ENCODE measurements at places on chromosomes 13 and 19.
A peak's percentile ranks its signal among the peaks of the same experiment; 100 is the strongest.

DNA sequence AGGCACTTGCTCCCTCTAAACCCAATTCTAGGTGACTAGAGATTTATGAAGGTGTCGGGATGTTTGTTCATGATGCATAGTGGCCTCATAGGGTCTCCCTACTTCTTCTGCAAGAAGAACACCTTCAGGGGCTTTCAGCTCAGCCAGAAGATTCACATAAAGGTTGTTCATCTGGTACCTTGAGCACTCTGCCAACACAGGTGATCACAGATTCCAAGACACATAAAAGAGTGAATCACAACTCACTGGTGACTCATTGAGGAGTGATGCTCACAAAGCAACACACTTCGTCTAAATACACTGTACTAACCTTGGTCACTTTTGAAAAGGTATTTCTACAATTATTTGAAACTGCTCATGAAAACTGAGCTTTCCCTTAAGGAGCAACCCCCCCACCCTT, 6.8 kb upstream of the ZNF324 start:
- no peak for DNase-seq

DNA sequence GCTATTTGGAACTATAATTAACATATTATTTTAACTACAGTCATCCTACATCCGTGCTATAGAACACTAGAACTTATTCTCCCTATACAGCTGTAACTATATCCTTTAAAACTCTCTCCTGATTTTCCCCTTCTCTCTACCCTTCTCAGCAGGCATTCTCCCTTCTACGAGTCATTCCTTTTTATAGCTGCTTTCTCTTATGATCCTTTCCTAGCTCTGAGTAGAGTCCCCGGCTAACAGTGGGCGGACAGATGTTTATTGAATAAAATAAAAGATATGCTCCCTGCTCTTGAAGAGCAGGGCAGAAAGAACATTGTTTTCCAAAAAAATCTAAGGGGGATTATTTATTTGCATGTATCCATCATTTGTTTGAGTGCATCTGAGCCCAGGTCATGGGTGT, 246.5 kb upstream of the TMTC4 start:
- DNase-seq: no peak

- DNase-seq: no peak
Measured at GRCh38 chr19:12668346-12668745, 1.7 kb downstream of the WDR83 start.

- DNase-seq: no peak
Measured at GRCh38 chr13:73089213-73089612, 30.4 kb downstream of the KLF5 start.

- no peak for DNase-seq
Measured at GRCh38 chr13:99389520-99390304, 82.5 kb upstream of the GPR183 start.

DNA sequence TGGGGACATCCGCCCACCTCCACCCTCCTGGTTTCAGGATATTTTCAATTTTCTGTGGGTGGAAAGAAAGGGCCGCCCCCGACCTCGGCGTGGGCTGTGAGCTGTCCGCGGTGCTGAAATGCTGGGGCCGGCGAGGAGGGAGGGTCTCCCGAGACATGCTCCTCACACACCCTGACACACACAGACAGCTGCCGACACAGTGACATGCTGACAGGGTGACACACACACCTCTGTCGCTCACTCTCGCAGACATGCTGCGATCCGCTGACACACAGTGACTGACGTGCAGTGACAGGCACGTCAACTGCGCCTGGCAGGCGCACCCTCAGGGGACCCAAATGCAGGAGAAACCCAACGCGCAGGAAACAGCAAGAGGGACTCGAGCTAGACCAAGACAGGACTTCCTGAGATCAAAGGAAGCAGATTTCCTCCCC, 25.1 kb upstream of the MEIS3 start:
- DNase-seq: no peak

DNA sequence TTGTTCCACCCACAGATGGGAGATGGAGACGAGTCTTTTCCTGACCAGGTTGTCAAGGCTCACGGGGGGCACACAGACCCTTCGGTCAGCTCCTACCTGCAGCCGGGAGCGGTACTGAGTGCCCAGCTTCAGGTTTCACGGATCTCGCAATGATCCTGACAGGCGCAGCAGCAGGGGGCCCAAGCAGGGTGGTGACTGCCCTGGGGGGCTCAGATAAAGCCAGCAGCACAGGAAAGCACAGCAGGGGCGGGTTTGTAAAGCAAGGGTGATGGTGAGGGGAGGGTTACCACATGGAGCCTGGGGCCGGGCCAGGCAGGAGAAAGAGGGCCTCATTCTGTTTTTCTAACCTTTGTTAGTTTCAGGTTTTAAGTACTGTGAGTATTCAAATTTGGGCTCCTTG, 41.7 kb upstream of the ATP11A start:
- DNase-seq: no peak

GRCh38 chr19:20247016-20247683, 80.1 kb downstream of the ZNF486 start:
- DNase-seq: peak; percentile 7

- DNase-seq: no peak
Measured at GRCh38 chr13:90315061-90315460, 1032.4 kb upstream of the MIR17HG start.

DNA sequence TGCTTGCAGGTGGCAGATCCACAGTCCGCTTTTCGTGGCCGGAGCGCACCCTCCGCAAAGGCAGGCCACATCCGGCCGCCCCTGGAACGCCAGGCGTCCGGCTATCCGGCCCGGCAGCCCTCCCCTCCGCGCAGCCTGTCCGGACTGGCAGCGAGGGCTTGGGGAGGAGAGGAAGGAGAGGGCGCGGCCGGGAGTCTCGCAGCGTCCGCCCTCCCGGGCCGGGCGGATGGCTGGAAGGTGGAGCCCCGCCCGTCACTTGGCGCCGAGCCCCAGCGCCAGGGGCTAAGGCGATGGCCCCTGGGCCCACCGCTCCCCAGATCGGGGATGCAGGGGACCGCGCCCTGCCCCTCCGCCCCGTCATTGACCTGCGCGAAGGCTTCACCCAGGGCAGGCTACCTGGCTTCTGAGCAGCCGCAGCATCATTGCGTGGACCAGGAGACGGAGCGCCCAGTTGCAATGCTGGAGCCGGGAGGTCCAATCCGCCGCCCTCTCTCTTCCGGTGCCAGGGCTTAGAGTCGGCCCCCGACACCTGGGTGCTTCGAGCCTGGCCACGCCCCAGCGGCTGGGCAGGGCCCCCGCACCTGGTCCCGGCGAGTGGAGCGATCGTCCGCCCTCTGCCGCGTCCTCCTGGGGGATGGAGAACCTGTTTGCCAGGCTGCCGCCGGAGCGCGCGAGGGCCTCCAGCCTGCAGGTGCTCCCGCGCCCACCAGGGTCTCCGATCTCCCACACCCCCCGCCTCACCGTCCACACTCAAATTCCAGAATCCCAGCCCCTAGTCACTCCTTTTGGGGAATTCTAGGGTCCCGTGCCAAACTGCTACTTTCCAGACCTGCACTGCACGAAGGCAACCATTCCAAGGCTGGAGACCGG, at the start of gene FUT1:
Gene FUT1, minus strand, starts transcription at position 146 of the 870 bp plus-strand sequence. CDS start 1,360 bp downstream, outside the sequence.
- DNase-seq: peak; percentile 15

- DNase-seq: no peak
Measured at GRCh38 chr19:45200568-45200967, 22.0 kb downstream of the BLOC1S3 start.

GRCh38 chr13:24675806-24676570, 4.2 kb upstream of the ATP12A start:
- DNase-seq: no peak

DNA sequence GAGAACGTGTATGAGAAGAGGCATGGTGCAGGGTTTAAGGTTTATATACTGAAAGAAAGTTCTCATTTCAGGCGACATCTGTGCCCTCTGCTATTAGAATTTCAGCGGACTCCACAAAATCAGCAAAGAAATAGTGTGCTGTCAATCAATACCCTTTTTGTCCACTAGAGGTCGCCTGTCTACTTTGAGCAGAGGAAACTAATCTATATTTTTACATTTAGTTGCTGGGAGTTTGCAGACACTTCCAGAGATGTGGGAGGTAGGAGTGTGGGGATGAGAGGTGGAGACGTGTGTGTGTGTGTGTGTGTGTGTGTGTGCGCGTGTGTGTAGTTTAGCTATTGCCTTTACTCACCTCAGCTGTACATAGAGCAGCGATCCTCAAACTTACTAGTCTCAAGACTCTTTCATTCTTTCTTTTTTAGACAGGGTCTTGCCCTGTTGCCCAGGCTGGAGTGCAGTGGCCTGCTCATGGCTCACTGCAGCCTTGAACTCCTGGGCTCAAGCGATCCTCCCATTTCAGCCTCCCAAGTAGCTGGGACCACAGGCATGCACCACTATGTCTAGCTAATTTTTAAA, 9.7 kb downstream of the INAFM1 start:
- DNase-seq: no peak

DNA sequence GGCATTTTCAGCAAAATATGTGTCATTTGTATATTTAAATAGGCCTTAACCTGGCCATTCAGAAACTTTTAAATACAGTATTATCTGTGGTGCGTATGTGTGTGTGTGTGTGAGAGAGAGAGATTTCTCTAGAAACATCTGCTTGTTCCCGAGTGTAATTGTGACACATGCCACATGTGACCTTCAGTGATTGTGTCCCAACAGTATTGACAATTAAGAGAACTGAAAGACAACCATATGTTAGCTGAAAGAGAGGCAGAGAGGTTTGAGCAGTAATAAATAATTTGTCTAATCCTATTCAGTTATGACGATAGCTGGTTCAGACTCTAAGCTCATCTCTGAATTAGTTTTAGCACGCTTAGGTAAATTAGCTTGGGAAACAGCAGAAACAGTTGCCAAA, 1503.1 kb downstream of the PCDH9 start:
- no peak for DNase-seq

GRCh38 chr13:21901336-21901735, 230.5 kb downstream of the FGF9 start:
- DNase-seq: no peak

DNA sequence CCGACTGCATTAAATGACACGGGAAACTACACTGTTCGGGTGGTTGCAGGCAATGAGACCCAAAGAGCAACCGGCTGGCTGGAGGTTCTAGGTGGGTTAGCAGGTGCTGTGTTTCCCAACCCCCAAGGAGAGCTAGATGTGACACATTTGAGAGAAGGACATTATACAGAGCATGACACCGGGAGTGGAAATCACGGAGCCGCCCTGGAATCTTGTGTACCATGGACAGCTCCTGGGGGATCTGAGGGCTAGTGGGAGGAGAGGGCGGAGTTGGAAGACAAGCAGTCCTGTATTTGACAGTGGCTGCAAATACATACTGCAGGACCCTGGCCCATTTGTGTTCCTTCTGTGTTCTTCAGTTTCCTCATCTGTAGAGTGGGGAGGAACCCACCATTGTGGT, 2.3 kb downstream of the CEACAM18 start:
- DNase-seq: no peak

- DNase-seq: peak; percentile 5
Measured at GRCh38 chr19:5403968-5404640, 51.1 kb upstream of the ZNRF4 start.

- DNase-seq: no peak
Measured at GRCh38 chr19:53422551-53422950, 9.2 kb upstream of the ZNF761 start.

DNA sequence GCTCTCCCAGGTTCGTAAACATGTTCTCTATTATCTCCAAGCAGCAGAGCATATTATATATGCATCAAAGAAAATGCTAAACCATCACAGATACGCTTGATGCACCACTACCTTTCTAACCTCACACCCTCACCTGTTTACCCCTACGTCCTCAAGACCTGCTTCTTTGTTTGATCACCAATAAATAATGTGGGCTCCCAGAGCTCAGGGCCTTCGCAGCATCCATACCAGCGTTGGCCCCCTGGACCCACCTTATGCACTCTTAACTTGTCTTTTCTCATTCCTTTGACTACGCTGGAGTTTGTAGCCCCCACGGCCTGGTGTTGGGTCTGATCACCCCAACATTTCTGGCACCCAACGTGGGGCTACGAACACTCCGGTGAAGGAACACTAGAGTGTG, 10.0 kb upstream of the ZNF443 start:
- DNase-seq: no peak

GRCh38 chr13:43441899-43442499, 344.8 kb downstream of the ENOX1 start:
- DNase-seq: no peak
